Endothelial cell (in vitro differentiated cells): ENCODE measurements at places on chromosomes 12 and 14.

- no peak for DNase-seq
Observed at GRCh38 chr12:113184098-113184899, 979 bp downstream of the DDX54 start.

GRCh38 chr14:31197671-31198070 lies 9.9 kb downstream of the HECTD1 start:
- DNase-seq: no peak

GRCh38 chr14:22545842-22546721 lies 42.9 kb downstream of the DAD1 start:
- DNase-seq: peak; percentile 34

DNA sequence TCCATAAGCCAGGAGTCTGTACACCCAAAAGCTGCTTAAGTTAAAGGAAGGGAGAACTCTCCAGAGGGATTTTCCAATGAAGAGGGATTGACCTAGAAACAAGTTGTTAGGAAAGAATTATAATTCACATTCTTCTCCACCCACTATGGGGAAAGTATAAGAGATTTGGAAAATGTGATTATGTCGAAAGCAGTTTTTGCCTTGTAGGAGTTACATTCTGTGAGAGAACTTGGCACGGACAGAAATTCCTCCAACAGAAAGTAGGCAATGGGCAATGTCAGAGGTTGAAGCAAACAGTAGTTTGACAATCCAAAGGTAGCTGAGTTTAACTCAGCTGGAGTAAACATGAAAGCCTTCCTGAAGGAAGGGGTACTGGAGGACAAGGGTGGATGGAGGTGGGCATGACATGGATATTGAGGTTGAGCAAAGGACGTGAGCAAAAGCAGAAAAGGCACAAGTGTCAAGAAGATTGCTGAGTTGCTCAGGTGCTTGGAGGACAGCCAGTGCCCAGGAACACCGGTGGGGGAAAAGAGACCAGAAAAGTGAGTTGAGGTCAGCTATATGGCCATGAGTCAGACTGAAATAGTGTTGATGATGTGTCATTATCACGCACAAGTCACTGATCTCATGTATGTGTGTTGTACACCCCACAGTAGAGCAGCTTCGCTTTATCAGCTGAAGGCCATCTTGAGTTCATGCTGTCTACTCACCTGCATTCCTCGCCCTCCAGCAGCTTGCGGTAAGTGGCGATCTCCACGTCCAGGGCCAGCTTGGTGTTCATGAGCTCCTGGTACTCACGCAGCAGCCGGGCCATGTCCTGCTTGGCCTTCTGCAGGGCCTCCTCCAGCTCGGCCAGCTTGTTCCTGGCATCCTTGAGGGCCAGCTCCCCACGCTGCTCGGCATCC lies 4.0 kb downstream of the KRT5 start:
- no peak for DNase-seq

DNA sequence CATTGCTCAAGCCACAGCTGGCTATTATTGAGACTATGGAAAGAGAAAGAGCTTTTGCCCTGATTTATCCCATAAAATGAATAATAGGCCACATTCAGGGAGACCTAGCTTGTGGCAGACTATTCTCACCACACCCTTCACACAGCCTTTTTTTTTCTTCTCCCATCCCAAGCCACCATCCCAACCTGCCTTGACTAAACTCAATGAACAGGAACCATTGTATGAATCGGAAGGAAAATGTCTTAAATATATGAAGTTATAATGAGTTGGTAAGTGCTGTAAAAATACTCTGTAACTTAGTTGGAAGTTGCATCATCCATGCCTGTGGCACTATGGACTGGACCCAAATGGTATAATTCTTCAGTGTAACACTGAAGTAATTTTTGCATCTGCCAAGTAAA lies 338.4 kb downstream of the RAD51B start:
- DNase-seq: no peak

- no peak for DNase-seq
Observed at GRCh38 chr12:46260913-46261476, 7.8 kb downstream of the SLC38A1 start.

GRCh38 chr14:90839024-90839888 lies 23.0 kb upstream of the TTC7B start:
- no peak for DNase-seq

DNA sequence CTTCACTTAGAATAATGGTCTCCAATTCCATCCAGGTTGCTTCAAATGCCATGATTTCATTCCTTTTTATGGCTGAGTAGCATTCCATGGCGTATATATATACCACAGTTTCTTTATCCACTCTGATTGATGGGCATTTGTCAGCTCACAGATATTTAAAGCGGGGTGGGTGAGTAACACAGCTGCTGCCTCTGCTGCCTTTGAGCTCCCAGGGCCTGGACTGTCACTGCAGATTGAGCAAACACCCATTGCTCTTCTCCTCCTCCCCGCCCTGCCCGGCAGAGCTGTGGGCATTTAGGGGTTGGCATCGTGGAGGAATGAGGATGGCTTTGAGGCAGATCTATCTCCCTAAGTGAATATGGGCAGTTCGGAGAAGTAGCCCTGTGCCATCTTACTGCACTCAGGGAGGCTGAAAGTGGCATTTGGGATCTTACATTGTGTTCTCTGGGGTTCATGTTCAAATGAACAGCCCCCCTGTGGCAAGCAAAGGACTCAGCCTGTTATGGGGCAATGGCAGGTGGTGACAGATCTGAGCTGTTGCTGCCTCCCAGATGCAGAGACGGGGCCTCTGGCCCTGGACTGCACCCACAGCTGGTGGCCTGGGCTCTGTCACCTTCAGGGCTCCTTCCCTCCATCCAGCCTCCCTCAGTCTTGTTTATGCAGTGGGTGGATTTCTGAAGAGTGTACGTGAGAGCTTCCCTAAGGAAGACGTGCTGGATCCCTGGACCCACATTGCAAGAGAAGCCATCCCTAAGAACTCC lies 4.9 kb downstream of the RFLNA start:
- no peak for DNase-seq

DNA sequence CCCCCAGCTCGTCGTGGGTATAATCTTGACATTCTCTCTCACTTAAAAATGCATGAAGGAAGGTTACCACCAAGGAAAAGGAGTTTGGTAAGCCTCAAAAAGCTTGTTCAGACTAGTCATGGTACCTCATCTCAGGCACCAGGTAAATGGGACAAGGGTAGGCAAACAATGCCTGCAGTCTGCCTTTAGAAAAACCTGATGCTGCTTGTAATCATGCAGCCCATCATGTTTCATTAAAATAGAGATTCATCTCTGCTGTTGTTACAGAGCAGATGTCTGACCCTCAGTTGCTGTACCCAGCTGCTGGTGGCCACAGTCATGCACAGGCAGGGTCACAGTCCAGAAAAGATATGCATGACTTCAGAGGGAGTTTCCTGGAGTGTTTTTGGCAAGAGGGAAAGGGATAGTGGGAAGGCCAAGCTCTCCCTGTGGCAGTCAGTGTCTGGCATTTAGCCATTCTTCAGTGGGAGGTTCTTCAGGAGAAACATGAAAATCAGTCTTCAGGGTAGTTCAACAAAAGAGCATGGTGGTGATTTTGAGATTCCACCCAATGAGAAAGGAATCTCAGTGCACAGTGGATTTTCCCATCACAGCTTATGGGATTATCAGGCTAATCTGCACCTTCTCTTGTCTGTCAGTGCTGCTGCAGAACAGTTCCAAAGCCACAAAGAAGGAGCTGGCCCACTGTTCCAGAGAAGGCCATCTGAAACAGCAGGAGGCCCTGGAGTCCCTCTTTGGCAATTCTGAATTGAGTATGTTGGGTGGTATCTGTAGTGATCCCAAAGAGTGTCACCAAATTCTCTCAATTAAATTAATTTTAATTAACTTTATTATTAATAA lies 202.7 kb upstream of the FRMD6 start:
- no peak for DNase-seq

GRCh38 chr14:96108061-96108795 lies 69.1 kb downstream of the C14orf132 start:
- DNase-seq: no peak

DNA sequence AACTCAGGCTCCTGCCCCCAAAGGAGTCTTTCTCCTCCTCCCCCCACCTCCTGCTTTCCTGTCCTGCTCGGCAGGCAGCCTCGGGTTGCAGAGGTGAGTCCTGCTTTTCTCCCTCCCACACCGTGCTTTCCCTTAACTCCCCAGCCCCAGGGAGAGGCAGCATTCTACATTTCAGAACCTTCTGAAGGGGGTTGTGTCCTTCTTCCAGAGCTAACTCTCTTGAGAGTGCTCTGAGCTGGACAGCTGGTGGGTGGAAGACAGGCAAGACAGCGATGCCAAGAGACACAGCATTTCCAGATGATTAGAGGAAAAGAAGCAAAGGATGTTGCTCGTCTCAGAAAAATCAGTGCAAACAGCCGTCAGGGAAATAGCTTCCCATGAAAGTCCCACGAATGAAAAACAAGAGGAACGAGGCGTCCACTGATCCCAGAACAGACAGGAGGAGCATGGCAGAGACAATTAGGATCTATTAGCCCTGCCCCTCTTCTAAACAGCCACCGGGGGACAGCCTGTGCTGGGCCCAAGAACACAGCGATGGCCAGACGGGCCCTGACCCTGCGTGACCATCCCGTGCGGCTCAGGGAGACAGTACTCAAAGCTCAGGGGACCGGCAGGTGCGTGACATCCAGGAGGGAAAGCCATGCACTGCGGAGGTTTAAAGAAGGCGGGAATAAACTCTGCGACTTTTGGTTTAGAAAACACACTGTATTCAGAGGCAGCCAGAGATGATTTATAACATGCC lies 216.5 kb upstream of the RTL1 start:
- no peak for DNase-seq

DNA sequence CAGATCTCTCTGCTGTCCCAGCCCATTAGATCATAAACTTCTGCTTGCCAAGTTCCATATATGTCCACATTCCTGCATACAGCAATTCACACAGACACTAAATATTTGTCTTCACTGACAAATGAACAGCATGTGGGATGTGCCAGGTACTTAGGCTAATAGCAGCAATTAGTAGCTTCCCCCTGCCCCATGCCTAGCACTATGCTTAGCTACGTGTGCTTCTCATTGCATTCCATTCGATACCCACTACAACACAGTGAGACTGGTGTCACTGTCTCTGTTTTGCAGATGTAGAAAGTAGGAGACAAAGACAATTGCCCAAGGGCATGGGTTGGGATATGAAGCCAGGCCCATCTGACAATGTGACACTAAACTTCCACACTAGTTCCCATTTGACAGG lies 308.4 kb downstream of the BCL11B start:
- no peak for DNase-seq

DNA sequence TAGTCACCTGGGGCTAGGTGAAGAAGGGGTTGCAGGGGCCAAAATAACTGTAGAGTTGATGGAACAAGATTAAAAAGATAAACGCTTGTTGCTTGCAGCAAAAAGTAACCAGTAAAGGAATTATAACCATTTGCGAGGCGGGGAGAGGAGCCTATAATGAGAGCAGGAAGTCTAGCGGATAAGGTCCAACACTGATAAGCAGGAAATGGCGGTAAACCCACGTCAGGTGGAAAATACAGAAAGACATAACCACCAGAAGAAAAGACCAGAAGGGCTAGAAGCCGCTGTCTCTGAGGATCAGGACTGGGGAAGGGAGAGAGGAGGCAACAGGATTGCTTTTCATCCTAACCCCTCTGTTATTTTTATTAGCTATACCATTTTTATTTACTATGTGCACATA lies 303.3 kb downstream of the DPF3 start:
- no peak for DNase-seq
